ENCODE measurements at places on chromosomes 3 and 15.

DNA sequence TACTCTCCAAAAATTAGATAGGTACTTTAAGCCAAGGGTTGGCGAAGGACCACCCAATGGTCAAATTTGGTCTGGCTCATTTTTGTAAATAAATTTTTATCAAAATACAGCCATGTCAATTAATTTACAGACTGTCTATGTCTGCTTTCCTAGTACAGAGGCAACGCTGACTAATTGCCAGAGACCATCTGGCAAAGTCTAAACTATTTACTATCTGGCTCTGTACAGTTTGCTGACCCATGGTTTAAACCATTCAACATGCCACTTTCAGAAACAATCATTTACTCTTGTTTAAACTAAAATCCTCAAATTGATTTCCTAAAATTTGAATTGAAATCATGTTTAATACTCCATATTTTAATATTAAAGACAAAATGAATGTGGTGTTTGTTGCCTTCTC, 25.9 kb downstream of the CBLB start:
- DNase-seq, result no peak

GRCh38 chr15:70201425-70201775, 103.7 kb upstream of the TLE3 start:
- no peak for DNase-seq

DNA sequence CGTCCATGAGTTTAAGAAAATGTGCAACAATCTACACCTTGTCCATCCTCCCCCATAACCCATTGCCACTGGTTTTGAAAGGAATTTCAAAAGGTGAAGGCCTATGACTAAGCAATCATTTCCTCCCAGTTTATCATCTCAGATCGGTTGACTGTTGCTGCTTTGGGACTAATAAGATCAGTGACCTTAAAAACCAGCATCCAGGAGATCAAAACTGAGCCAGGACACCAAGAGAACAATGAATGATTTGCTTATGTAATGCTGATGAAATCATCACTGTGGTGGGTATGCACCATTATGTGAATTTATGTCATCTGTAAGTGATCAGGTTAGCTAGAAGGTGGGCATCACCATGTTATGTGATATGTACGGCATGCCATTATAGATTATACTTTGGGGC, 195.5 kb downstream of the SSR3 start:
- DNase-seq, result no peak

DNA sequence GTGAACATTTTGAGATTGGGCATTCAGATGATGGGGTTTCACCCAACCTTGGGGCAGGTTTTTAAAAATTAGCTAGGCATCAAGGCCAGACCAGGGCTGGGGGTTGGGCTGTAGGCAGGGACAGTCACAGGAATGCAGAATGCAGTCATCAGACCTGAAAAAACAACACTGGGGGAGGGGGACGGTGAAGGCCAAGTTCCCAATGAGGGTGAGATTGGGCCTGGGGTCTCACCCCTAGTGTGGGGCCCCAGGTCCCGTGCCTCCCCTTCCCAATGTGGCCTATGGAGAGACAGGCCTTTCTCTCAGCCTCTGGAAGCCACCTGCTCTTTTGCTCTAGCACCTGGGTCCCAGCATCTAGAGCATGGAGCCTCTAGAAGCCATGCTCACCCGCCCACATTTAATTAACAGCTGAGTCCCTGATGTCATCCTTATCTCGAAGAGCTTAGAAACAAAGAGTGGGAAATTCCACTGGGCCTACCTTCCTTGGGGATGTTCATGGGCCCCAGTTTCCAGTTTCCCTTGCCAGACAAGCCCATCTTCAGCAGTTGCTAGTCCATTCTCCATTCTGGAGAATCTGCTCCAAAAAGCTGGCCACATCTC, 6.1 kb downstream of the RHO start:
- no peak for DNase-seq

DNA sequence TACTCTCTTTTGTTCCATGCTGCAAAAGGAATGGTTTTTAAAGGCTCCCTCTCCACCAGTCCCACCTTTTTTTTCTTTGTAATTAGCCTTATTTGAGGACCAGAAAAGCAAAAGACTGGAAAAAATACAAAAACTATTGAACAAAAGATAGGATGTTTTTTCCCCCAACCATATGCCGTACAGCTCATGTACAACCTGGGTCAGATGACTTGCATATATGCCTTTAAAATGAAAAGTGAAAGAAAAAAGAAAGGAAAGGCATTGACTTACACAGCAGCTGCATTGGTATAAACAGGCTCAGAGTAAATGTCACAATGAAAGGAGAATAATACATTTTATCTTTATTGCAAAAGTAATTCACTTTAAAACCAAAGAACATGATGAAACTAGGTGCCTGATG, 69.5 kb upstream of the CMC1 start:
- no peak for DNase-seq

DNA sequence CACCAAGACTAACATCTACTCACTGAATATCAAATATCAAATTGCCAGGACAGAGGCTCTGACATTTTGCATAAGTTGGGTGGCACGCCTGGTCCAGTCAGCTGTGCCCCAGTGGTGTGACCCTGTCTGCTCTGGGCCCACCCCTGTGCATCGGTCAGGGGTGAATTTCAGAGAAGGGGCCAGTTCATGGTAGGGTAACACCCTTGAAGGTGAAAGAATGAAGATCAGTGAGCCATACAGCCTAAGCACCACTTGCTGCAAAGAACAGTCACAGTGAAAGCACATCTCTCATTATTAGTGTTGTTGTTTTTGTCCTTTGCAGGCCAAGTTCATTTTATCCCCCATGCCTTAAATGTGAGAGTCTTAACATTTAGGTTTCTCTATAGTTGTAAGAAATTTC, 86.8 kb downstream of the MYRIP start:
- DNase-seq, result no peak

GRCh38 chr3:121724130-121724529, 25.4 kb downstream of the GOLGB1 start:
- DNase-seq, result no peak

- no peak for DNase-seq
Observed at GRCh38 chr3:137764563-137765309, 621 bp downstream of the SOX14 start.

DNA sequence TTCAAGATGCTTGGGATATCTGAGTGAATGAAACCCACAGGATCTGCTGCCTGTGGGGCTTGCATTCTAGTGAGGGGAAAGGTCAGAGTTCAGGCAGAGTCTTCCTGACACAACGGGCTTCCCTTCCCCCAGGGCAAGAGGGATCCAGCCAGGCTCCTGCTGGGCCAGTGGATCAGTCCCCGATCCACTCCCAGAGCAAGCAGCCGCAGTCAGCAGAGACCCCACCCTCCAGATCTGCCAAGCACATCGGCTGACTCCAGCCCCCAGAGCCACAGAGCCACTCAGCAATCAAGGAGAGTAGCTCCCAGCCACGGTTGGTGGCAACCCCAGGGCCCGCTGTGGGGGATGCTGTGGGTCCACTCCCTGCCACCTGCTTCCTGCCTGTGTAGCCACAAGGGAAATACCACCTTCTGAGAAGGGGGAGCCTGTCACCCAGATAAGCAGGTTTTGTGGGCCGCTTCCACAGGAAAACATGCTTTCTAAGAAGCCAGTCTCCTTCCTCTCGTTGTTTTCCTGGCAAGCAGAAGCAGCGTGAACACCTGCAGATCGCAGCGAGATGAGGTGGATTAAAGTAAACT, 44.9 kb downstream of the CPN2 start:
- no peak for DNase-seq

DNA sequence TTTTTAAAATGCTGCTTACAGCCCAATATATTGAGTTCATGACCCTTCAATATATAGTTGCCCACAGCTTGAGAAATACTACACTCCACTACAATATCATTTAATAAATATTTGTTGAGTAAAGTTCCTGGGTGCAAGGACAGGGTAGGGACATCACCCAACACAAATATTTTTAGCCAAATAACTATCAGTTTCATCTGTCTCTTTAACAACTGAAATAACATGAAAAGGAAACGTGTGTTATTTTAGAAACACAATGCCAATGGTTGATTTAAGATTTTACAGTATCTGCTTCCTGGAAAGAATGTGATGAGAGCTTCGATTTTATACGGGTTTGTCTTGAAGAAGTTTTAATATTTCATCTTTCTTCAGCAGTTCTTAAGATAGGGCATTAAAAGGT, 67.7 kb upstream of the CDV3 start:
- no peak for DNase-seq

DNA sequence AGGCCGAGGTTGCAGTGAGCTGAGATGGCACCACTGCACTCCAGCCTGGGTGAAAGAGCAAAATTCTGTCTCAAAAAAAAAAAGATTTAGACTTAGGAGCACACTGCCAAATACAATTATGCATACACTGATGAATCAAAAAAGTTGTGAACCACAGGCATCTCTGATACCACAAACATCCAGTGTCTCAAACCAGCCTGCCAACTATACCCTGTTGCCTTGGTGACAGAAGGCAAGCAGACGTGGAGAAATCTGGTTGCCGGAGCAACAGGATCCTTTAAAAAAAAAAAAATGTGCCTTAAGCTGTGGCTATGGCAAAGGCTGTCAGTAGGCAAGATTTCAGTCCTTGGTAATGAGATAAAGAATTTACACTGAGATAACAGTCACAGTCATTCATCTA, 202.3 kb downstream of the NEK10 start:
- peak; percentile 97 for DNase-seq
